ENCODE measurements at places on chromosomes 7 and 10.

DNA sequence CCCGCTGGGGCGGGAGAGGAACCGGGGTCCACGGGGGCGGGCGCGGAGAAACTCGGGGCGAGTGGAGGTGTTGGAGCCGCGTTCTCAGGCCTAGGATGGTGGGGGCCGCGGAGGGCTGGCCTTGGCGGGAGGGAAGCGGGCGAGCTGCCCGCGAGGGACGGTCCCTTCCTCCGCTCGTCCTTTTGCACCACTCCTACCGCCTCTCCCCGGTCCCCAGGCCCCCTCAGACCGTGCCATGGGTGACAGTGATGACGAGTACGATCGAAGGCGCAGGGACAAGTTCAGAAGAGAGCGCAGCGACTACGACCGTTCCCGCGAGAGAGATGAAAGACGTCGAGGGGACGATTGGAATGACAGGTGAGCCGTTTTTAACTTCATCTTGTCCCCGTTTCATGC is 451 bp downstream of the SRRT start:
- DNase-seq, result no peak

DNA sequence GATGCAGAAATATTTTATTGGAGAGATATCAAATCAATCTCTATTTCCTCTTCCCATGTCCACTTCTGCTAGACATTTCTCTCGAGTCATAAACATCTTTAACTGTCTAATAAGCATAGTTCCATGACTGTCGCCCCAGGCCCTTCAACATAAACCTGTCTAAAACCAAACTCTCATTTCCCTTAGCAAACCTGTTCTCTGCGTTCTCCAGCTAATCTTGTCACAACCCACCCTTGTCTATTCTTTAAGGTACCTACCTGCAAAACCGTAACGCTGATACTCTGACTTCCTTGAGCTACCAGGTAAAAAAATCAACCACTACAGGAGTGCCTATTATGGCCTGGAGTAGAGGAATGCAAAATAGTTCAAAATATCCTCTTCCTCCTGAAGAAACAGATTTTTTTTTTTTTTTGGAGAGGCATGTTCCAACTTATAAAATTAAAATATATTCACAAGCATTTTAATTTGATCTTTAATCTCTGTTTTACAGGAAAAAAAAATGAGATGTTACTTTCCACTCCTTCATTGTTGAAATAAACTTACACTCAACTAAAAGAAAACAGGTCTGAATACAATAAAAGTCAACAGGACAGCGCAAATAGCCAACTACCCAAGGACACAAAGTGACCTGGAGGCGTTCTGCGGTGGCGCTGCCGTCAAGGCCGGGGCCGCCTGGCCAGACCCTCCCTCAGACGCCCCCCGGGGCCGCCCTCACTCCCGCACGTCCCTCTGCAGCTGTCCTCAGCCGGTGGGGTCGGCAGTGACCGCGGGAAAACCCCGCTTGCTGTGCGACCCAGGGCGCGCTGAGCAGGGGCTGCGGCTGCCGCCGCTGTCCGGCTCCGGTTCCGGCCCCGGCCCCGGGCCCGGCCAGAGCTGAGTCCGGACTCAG is 765 bp downstream of the SLC25A40 start:
- peak; percentile 1 for DNase-seq

DNA sequence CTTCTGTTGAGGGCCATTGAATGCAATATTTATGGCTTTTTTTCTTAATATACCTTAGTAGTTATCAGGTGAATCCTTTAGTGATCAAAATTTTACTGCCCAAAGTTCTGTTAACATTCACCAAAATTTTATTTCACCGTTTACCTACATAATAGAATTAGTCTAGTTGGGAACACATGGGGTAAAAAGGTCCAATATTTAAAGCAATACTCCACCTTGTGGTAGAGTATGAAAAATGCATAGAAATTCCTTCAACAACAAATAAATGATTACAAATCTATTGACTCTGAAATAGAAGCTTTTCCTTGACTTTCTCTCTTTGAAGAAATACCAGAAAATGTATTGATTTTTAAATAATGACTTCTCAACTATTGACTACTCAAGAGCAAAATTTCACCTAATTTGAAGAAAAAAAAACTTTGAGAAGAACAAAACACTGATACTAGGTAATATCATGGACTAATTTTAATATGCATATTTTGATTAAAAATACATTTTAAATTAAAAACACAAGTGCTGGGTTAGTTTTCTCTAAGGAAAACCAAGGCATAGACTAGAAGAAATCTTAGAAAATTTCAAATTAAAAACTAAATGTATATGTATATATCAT is 43.3 kb downstream of the POLR1F start:
- no peak for DNase-seq

GRCh38 chr10:19592276-19592675 is 224.0 kb upstream of the PLXDC2 start:
- no peak for DNase-seq

Measured in CD8-positive, alpha-beta memory T cell (primary cell).